ENCODE measurements at places on chromosomes 16 and 17.

DNA sequence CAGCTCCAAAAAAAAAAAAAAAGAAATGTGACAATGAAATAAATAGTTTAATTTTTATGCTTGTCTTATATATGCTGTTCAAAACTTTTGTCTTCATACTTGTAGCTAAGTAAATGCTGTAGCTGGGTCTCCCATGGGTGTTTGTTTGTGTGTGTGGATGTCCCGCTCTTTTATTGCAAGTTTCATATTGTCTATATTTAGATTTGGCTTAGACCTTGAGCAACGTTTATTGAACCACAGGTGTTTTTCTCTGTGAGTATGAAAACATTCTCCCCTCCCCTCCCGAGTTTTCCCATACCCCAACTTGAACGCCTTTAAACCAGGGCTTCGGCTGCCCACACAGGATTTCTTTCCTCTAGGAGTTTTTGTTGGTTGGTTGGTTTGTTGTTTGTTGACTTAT lies 45.2 kb downstream of the MFSD11 start:
- no peak for DNase-seq

DNA sequence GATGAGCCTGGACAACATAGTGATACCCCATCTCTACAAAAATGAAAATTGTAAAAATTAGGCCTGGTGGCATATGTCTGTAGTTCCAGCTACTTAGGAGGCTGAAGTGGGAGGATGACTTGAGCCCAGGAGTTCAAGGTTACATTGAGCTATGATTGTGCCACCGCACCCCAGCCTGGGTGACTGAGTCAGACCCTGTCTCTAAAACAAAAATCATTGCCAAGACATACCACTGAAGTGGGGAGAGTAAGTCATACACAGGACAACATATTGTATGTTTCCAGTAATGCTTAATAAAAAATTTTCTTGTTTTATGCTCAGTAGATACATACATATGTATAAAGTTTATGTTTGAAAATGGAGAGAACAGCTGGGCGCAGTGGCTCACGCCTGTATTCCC lies 39.2 kb downstream of the NDE1 start:
- DNase-seq, result no peak

DNA sequence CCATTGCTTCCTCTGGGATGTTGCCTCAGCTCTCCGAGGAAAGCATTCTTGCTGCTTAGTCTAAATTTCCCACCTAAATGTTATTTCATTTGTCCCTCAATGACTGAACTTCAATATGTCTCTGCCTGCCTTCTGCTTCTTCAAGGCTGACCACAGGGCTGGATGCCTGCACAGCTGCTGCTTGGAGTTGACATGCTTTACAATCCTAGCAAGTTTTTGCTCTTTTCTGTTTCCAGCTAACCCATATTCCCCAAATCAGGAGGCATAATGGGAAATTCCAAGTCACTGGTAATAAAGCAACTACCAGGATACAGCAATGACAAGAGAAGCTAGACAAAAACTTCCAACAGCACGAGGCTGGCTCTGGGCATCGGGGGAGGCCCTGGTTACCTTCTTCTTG lies 48.9 kb downstream of the GTF3C1 start:
- no peak for DNase-seq

- DNase-seq, result no peak
Observed at GRCh38 chr17:31308372-31309334, 5.2 kb downstream of the EVI2B start.

- DNase-seq, result no peak
Observed at GRCh38 chr17:80029258-80029974, 6.3 kb downstream of the TBC1D16 start.

DNA sequence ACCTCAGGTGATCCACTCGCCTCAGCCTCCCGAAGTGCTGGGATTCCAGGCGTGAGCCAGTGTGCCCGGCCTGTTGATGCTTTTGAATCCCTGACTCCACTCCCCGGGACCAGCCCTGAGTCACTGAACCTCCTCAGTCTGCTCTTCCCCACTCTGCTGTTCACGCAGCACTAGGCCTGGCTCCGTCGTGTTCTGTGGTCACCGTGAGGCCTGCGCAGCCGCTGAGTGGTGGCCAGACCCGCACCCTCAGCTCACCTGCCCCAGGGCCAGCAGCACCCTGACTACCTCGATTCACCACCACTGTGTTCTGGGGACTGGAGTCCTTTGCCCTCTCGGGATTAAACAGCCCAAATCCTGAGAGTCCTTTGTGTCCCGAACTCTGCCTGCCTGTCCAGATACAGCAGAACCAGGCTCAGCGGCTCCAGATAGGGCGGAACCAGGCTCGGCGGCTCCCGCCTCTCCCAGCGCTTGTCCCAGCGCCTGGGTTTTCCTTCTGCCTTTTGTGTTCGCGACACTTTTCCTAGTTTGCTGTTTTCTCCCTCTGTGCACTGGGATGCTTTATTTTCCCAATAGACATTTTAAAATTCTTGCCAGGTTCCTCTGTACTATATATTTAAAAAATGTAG lies 58.6 kb upstream of the ENDOV start:
- no peak for DNase-seq

DNA sequence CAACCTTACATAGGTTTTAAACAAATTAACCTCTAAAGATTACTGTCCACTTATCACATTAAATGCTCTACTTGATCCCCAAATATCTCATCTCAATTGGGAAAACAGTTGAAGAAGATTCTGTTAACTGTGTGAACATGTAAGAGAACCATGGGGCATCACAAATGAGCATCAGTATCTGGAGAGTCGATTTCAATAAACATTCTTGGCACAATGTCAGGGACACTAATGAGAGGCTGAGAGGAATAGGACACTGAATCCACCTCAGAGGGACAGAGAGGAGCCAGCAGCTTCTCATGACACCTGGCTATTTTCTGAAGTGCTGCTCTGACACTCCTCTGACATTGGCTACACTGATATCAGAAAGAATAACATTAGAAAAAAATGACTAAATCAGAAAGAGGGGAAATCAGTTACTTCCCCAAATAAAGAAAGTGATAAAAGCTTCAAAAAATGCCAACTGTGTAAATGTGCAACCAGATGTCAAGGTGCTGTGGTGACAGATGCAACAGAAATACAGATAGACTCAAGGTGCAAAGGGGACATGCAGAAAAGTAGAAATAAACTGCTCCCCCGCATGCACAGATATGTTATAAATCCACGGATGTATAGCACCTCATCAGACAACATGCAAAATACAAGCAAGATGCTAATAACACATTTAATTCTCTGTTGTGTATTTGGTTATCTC lies 67.4 kb downstream of the SNX11 start:
- DNase-seq, result no peak

GRCh38 chr17:34370997-34371395 lies 8.0 kb upstream of the CCL1 start:
- DNase-seq, result peak; percentile 10

GRCh38 chr17:3887804-3888203 lies 5.0 kb downstream of the CAMKK1 start:
- no peak for DNase-seq

- no peak for DNase-seq
Observed at GRCh38 chr16:77327717-77328116, 107.1 kb downstream of the ADAMTS18 start.

GRCh38 chr17:59357929-59358328 lies 26.5 kb downstream of the YPEL2 start:
- peak; percentile 37 for DNase-seq

DNA sequence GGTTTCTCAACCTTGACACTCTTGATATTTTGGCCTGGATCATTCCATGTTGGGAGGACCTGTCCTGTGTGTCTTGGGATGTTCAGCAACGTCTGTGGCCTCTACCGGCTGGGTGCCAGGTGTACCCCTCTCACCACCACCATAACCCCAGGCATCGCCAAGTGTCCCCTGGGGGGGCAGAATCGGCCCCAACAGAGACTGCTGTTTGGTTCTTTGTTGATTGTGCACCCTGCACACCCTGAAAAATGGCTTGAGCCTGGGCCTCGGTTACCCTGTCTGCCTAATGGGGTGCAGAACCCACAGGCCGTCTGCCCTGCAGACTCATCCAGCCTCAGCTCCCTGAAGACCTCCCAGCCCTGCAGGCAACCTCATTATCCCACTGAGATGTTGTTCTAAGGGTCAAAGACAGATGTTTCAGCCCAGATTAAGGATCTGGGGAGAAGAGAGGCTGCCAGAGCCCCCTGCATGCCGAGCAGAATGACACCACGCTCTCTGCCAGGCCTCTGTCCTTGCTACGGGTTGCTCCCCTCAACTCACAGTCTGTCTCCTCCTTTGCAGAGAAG lies 9.2 kb downstream of the CACNG1 start:
- no peak for DNase-seq

GRCh38 chr17:17020821-17021193 lies 21.4 kb upstream of the MPRIP start:
- no peak for DNase-seq

DNA sequence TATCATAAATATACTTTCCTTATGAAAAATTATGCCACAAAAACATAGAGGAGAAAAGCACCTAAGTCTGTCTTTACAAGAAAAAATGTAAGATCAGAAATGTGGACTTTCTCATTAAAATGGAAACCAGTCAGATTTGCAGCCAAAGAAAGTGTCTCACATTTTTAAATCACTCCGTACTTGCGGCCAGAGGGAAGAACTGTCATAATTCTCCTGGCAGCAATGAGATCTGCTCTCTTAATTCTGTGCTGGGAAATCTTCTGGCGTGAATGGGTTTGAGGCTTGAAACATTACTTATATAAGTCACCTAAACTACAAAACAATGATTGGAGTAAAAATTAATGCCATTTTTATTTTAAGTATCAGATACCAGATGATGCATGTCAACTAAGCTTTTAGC lies 10.7 kb downstream of the C16orf95 start:
- no peak for DNase-seq

DNA sequence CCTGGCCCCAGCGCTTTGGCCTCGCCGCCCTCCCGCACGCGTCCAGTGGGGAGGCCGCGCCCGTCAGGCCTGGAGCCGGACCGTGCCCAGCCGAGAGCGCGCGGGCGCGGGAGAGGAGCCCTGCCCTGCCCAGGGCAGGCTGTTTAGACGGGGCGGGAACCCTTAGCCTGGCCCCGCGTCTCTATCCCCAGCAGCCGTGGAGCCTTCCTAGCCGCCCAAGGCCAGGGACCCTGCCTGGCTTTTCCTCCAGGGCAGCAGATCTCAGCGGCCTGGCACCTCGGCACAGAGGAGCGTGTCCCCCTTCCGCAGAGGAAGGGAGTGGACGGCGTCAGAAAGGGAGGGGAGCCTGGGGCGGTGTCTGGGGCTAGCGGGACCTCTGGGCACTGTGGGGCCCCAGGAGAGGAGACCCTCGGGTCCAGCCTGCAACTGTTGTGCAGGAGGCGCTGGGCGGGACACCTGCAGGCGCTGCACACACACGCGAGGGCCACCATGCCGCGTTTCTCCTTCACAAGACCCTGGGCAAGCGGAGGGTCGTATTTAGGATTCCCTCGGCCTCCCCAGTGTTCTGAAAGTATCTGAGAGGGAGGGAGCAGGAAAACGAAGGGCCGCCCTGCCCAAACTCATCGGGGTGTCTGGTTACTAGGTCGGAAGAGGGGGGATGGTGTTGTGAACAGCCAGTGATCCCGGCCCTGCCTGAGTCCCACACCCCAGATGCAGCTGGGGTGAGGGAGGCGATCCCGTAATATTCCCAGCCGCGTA lies 2.3 kb upstream of the NPTX1 start:
- DNase-seq, result no peak

DNA sequence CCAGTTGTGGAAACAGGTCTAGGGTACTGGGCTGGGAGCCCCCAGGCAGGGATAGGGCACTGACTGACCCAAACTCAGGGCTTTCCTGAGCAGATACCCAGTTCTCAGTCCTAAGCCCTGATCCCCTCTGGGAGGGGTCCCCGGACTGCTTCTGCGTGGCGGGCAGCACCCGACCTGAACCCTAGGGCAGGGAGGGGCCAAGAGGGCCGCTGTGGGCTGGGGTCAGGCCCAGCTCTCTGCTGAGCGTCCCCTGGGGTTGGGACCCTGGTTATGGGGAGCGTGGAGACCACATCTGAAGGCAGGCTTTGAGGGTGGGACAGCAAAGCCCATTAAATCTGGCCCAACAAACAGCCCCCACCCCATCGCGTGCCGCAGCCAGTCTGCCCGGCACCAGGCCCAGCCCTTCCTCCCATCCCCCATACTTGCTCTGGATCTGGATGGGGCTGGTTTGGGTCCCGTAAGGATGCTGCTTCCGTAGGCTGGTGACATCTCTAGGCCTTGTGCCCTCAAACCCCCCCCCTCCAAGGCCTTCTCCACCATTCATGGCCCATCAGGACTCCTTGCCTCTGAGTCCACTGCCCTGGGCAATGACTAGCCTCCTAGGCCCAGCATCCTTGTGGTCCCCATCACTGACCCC lies 691 bp upstream of the FAM83G start:
- DNase-seq, result no peak

Data from stimulated activated CD4-positive, alpha-beta T cell treated with anti-CD3 and anti-CD28 coated beads, Interleukin-1b, Interleukin-23, amount 100 ng/mL, for 48 hours (primary cell).